NCI-H187 (cell line): ENCODE measurements at places on chromosomes 13 and 19.

- no peak for DNase-seq
These were observed 98.2 kb upstream of the C1QTNF9B start for GRCh38 chr13:23995283-23996073.

DNA sequence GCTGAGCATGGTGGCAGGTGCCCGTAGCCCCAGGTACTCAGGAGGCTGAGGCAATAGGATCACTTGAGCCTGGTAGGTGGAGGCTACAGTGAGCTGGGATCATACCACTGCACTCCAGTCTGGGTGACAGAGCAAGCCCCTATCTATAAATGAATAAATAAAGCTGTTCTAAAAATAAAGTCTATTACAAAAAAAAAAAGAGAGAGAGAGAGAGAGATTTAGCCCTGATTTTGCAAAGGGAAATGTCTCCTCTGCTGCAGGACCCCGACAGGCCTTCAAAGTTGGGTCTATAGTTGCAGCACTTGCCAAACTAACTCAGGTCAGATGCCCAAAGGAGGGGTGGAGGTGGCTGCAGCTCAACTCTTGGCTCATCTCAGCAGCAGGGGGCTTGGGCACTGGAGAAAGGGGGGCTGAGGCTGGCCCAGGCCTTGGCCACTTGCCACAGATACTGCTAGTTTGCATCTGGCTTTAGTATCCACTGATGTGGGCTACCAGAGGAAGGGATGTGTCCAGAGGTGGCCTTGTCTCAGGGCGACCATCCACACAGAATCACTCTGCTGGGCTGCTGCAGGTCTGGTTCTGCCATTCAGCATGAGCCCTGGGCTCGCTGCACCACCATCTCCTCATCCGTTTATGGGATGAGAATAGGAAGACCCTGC lies 30.8 kb upstream of the AKT2 start:
- DNase-seq = no peak

- no peak for DNase-seq
These were observed 31.5 kb upstream of the MEDAG start for GRCh38 chr13:30874561-30874960.

DNA sequence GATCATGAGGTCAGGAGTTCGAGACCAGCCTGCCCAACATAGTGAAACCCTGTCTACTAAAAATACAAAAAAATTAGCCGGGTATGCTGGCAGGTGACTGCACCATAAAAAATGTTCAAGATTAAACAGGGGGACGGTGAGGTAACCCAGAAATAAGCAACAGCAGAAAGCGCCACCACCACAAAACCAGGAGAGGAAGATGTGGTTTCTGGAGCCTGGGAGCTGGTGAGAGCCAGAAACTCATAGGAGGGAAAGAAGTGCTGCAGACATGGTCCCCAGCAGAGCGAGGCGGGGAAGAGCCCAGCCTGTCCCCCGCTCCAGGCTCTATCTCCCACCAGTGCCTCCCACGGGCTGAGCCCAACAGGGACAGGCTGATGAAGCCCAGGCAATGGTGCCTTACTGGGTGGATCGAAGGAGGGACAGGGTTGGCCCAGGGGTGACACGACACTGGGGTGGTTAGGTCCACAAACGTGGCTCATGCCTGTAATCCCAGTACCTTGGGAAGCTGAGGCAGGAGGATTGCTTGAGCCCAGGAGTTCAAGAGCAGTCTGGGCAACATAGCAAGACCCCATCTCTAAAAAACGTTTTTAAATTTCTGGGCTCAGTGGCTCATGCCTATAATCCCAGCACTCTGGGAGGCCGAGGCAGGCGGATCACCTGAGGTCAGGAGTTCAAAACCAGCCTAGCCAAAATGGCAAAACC lies 19.0 kb downstream of the SPC24 start:
- DNase-seq = no peak

- no peak for DNase-seq
These were observed 188.2 kb downstream of the KCNRG start for GRCh38 chr13:50203256-50203941.

- no peak for DNase-seq
These were observed 616 bp downstream of the TSHZ3 start for GRCh38 chr19:31348481-31349159.

GRCh38 chr13:96460609-96461008 lies 370.7 kb downstream of the HS6ST3 start:
- DNase-seq = no peak

DNA sequence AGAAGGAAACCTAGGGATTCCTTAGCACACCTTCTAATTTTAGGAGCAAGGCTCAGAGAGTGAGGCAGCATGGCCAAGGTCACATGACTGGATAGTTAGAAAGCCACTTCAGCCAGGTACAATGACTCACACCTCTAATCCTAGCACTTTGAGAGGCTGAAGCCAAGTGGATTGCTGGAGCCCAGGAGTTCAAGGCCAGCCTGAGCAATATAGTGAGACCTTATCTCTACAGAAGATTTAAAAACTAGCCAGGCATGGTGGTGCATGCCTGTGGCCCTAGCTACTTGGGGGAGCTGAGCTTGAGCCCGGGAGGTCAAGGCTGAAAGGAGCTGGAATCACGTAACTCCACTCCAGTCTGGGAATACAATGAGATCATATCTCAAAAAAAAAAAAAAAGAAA lies 69.2 kb downstream of the TEX26 start:
- no peak for DNase-seq

DNA sequence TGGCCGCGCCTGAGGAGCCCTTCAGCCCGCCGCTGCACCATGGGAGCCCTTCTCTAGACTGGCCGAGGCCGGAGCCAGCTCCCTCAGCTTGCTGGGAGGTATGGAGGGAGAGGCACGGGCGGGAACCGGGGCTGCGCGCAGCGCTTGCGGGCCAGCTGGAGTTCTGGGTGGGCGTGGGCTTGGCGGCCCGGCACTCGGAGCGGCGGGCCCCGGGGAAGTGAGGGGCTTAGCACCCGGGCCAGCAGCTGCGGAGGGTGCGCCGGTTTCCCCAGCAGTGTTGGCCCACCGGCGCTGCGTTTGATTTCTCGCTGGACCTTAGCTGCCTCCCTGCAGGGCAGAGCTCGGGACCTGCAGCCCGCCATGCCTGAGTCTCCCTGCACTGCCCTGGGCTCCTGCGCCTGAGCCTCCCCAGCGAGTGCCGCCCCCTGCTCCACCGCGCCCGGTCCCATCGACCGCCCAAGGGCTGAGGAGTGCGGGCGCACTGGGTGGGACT lies 1890.0 kb upstream of the PCDH20 start:
- no peak for DNase-seq

DNA sequence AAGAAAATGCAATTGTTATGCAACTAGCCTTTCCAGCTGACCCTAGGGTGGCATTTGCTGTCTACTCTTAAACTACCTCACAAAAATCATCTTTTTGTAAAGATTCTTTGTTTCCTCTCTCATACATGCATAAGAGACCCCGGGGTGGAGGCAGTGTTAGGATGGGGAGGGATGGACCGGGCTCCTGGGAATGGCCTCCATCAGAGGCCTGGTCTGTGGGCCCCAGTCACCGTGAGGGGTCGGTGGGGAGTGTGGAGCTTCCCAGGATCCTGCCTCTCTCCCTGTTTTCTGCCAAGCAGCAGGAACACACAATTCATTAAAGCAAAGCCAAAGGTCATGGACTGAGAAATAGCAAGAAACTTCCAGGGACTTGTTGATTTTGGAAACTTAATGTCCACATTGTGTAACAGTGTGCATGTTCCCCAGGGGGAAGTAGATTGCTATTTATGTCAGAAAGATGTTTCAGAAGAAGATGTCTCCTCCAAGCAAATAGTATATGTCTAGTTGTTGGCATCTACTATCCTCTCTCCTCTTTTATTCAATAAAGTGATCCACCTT lies 241.4 kb downstream of the ENOX1 start:
- DNase-seq = no peak

DNA sequence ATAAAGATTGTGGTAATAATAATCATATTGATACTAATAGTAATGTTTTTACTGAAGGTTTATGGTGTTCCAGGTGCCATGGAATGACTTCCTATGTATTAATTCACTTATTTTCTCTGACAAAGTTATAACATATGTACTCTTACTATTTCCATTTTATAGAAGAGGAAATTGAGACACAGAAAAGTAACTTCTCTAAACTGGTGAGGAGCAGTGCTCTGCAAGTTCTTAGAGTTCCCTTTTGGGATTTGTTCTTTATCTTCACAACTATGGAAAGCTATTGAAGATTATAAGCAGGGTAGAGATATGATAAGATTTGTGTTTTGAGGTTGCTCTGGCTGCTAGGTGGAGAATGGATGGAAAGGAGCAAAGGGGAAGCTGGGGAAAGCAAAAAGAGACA lies 83.9 kb upstream of the OLFM4 start:
- DNase-seq = no peak

GRCh38 chr19:55681131-55682092 lies 6.4 kb downstream of the EPN1 start:
- no peak for DNase-seq

DNA sequence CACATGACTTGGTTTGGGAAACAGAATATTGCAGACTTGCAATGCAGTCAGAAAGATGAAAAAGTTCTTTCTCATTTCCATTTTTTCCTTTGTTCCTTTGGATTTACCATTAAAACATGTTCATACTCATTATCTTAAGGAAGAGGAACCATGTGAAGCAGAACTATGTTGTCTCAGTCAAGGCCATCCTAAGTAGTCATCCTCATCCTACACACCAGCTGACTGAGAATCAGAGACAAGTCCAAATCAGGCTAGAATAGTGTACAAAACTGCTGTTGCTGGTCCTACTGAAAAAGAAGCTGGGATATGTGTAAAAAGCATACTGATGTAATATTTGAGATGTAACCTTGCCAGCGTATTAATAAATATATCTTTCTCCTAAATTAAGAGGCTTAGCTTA lies 433.4 kb downstream of the SLITRK5 start:
- no peak for DNase-seq

DNA sequence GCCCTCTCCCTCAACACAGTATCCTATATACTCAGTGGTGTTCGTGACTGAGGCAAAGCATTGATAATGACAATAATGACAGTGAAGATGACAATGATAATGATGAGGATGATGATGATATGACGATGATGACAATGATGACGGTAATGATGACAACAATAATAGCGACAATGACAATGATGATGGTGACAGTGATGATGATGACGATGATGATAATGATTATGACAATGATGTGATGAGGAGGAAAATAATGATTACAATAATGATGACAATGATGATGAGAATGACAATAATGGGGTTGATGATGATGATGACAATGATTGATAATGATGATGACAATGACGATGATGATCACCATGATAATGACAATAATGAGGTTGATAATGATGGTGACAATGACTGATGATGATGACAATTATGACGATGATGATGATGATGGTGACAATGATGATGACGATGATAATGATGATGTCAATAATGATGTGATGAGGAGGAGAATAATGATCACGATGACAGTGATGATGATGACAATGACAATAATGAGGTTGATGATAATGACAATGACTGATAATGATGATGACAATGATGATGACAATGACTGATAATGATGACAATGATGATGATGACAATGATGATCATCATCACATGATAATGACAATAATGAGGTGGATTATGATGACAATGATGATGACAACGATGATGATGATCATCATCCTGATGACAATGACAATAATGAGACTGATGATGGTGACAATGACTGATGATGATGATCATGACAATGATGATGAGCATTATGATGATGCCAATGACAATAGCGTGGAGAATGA lies 16.7 kb downstream of the ELSPBP1 start:
- DNase-seq = no peak

- no peak for DNase-seq
These were observed 221.2 kb downstream of the DCLK1 start for GRCh38 chr13:35909837-35910540.

- DNase-seq = no peak
These were observed 171.9 kb downstream of the TBC1D4 start for GRCh38 chr13:75309981-75310580.

- DNase-seq = peak; percentile 28
These were observed 43.8 kb downstream of the DCT start for GRCh38 chr13:94435604-94436226.

GRCh38 chr13:93953841-93954240 lies 525.6 kb downstream of the DCT start:
- DNase-seq = no peak

GRCh38 chr13:44394658-44395057 lies 21.0 kb downstream of the SERP2 start:
- no peak for DNase-seq

DNA sequence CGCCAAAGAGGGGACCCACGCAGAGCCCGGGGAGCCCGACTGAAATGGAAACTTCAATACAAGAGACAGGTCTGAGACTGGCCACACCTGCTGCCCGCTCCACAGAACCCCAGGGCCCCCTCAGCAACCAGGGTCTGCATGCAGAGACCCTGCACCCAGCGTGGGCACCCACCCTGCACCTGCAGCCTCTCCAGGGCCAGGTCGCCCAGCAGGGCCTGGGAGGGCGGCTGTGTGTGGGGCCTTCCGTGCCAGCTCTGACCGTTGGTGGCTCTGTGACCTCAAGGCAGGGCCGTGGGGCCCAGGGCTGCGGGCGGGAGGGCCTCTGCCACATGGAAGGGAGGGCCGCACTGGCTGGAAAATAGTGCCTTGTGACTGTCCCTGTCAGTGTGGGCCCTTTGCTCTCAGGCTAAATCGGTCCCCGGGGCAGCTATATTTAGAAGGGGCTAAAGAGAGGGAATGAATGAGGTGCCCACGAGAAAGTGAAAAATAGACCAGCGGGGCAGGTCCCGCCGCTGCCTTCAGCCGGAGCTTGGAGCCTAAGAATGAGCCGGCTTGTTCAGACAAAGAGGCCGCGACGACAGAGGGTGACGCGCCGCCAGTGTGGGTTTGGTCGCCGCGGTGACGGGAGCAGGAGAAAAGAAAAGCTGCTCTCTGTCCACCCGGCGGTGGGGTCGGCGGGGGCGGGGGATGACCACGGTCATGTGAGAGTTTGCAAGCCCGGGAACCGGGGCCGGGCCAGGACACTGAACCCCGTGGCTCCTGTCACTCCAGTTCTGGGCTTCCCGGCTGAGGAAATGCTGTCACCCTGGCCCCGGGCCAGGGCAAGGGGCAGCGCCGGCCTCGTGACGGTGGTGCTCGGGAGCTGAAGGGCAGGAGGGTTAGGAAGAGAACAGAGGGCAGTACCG lies 70.5 kb downstream of the GADD45B start:
- DNase-seq = no peak
